ENCODE measurements at places on chromosomes 2 and 18. TPM values are rescaled to one million over a fixed set of nuclear protein-coding genes. Genes with fewer than 3 reads are reported as not detected.

- DNase-seq = no peak
These were observed 15.4 kb downstream of the PAPOLG start for GRCh38 chr2:60771508-60771907.

DNA sequence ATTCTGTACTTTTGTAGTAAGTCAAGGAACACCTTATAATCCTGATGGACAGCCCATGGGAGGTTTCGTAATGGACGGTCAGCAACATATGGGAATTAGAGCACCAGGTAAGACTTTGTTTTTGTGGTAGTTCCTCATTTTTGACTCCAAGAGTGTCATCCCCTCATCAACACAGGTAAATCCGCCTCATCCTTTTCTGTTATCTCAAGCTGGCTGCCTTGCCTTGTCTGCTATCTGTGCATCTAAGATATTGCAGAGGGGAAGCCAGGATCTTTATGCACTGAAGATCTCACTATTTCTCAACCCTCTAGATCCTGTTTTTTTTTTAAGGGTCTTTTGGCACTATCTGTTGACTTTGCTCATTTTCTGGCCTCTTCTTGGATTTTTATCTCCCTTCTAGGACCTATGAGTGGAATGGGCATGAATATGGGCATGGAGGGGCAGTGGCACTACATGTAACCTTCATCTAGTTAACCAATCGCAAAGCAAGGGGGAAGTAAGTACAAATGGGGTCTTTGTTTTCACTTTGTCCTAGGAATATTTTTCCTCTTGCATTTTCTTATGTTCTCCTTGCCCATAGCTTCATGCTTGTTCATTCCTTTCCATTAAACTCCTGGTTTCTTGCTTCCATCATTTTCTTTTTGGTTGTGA is 133.8 kb downstream of the MEIS1 start:
- DNase-seq = no peak

- DNase-seq = peak; percentile 66
These were observed 697 bp upstream of the SPATS2L start for GRCh38 chr2:200305797-200306195.

DNA sequence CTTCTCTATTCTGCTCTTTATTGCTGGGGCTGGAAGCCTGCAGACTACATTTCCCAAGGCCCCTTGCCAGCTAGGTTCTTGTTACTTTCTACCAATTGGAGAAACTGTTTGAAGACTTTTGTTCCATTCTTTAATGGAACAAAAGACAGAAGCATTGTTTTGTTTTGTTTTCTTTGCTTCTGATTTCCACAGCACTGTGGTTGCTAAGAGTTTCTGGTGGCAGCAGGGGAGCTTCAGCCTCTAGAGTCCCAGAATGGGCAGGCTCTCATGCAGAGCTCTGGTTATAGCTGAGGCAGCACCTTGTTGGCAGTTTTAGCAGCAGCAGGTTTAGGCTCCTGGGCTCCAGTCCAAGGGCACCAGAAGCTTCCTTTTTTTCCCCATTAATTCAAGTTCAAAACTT is 234.3 kb downstream of the ETAA1 start:
- DNase-seq = no peak

- DNase-seq = no peak
These were observed 47.1 kb downstream of the CDCA7 start for GRCh38 chr2:173401716-173402326.

DNA sequence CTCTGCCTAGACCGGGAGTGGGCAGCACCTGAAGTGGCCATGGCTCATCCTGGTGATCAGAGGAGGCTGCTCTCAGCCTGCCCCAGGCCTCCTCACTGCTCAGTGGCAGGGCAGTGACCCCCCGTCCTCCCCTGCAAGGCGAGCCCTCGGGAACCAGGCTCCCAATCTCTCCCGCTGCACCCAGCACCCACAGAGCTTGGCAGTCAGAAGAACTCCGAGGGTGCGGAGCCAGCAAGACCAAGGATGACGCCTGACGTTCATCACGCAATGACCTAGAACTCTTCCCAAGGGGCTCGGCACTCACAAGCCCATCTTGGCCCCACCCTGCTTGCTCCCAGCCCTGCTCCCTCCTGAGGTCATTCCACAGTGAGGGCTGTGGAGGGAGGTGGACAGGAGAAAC is 189.8 kb upstream of the SALL3 start:
- DNase-seq = no peak

DNA sequence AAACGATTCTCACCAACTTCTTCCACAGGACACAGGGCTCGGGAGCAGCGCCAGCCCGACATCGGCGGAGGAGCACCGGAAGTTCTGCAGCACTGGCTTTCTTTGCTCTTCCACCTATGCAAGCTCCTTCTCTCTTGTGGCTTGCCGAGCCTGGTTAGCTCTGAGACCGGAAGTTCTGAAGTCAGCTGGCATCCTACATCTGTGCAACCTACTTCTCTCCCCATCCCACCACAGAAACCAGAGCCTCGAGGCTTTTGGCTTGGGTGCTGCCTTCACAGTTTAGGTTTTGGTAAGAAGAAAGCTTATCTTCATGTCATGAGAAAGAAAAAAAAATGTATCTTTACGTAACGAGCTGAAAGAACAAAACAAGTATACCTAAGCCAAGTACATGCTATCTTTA is 111.7 kb downstream of the ANKRD44 start:
- DNase-seq = peak; percentile 63

GRCh38 chr18:25047983-25048382 is 304.0 kb downstream of the ZNF521 start:
- no peak for DNase-seq

GRCh38 chr2:72917138-72917876 is at the start of gene EMX1:
EMX1 (plus strand) TSS chr2:72917519; CDS start chr2:72917853, 334 bp downstream.
- DNase-seq = peak; percentile 76

GRCh38 chr18:32771871-32772580 is 797 bp downstream of the KLHL14 start:
- no peak for DNase-seq

- peak; percentile 85 for DNase-seq
These were observed 32.9 kb upstream of the INHBB start for GRCh38 chr2:120312860-120313694.

GRCh38 chr18:34786162-34786741 is 76.2 kb downstream of the DTNA start:
- DNase-seq = no peak

- no peak for DNase-seq
These were observed 78.0 kb downstream of the UPP2 start for GRCh38 chr2:158179660-158180059.

- DNase-seq = peak; percentile 32
These were observed 249.4 kb downstream of the HDAC4 start for GRCh38 chr2:239151201-239152131.

GRCh38 chr2:74181739-74182138 is 3.1 kb upstream of the MOB1A start:
- DNase-seq = peak; percentile 65

DNA sequence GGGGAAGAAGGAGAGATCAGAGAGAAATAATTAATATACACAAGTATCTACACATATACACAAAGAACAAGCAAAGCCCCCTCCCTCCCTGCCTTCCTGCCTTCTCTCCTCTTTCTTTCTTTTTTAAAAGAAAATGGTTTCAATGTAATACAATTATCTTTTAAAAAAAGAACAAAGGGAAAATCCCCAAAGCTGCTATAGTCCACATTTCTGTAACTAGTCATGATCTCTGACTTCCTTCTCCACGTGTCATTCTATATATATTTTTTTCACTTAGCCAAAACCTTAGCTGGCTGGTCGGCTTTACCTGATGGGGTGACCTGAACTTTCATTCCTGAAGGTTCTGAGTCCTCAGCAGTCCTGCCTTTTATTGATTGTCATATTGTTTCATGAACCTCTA is 44.3 kb downstream of the MAP3K20 start:
- DNase-seq = no peak

GRCh38 chr2:47312491-47312850 is 90.5 kb upstream of the MSH2 start:
- DNase-seq = no peak

HAAO gene
- total RNA-seq = 6.1 TPM

NFATC1 gene
- total RNA-seq = 21.4 TPM

UGT1A4 gene
- not detected for total RNA-seq

SLC16A14 gene
- total RNA-seq = 2.2 TPM

DSG2 gene
- 27.6 TPM for total RNA-seq

TRABD2A gene
- 5.4 TPM for total RNA-seq

CHRND gene
- not detected for total RNA-seq

GYPC gene
- 92.6 TPM for total RNA-seq

UPP2 gene
- not detected for total RNA-seq

ATP6V1B1 gene
- total RNA-seq = 2.2 TPM

SPC25 gene
- total RNA-seq = 0.50 TPM

PKDCC gene
- 65.8 TPM for total RNA-seq

CAPN13 gene
- total RNA-seq = 23.0 TPM

SKOR2 gene
- not detected for total RNA-seq

GALNT5 gene
- total RNA-seq = 33.9 TPM

ORC2 gene
- 28.6 TPM for total RNA-seq
